ENCODE measurements at places on chromosomes 4 and X. TPM values are rescaled to one million over a fixed set of nuclear protein-coding genes. Genes with fewer than 3 reads are reported as not detected.

Gene GAK
- 109 TPM for total RNA-seq

DNA sequence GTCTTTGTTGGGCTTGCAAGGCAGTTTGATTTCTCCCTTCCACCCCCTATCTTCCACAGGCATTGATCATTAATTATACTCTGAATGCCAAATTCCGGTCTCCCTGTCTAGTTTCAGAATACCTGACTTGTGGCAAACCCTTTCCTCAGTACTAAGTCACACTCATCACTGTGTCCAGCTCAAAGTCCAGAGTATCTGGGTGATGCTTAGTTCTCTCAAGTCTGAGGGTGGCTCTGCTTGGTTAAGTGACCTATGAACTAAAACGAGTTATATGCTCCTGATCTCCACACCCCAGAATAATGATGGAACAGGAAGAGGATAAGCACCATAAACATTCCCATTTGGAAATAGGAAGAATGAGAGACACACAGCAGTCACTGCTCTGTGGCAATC lies 6.5 kb downstream of the SMIM9 start:
- no peak overlapping the region for H3K4me3 ChIP-seq
- H3K27ac ChIP-seq = no peak overlapping the region
- DNase-seq = no peak
- H3K27me3 ChIP-seq = peaks cover 1% of the 10 kb centered on the region
- H3K36me3 ChIP-seq = no peaks in the 10 kb centered on the region
- no peaks in the 10 kb centered on the region for H3K4me1 ChIP-seq

GRCh38 chrX:28888416-28888815 lies 301.2 kb downstream of the IL1RAPL1 start:
- DNase-seq = no peak
- no peak overlapping the region for H3K4me3 ChIP-seq
- no peak overlapping the region for H3K27ac ChIP-seq
- no peaks in the 10 kb centered on the region for H3K4me1 ChIP-seq
- H3K27me3 ChIP-seq = no peaks in the 10 kb centered on the region

DNA sequence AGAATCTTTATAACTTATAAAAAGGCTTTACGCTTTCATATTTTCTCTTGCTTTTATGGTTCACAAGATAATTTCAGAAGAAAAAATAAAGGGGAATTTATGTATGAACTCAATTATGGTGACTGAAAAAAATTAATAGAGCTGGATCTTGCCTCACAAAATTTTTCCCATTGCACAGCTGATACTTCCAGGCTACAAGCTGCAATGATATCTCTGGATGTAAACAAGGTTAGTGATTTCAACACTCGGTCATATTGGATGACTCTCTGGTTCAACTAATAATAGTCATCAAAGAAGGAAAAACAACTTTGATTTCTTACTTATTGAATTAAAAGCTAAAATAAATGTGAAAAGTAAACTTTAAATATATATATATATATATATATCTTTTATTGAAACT lies 868.0 kb downstream of the FAT4 start:
- DNase-seq = no peak
- no peak overlapping the region for H3K27ac ChIP-seq
- no peaks in the 10 kb centered on the region for H3K27me3 ChIP-seq
- H3K4me3 ChIP-seq = no peak overlapping the region
- H3K4me1 ChIP-seq = no peaks in the 10 kb centered on the region
- no peaks in the 10 kb centered on the region for H3K36me3 ChIP-seq

Gene IL2
- total RNA-seq = not detected

GRCh38 chrX:69503228-69503781 lies 821 bp upstream of the NALF2 start:
- no peak for DNase-seq
- H3K4me1 ChIP-seq = no peaks in the 10 kb centered on the region
- no peaks in the 10 kb centered on the region for H3K36me3 ChIP-seq
- H3K27me3 ChIP-seq = peaks cover 22% of the 10 kb centered on the region

Gene CSAG1
- not detected for total RNA-seq

GRCh38 chrX:45598861-45599260 lies 398.2 kb upstream of the DIPK2B start:
- no peaks in the 10 kb centered on the region for H3K36me3 ChIP-seq
- H3K4me1 ChIP-seq = no peaks in the 10 kb centered on the region
- H3K4me3 ChIP-seq = no peak overlapping the region
- no peak for DNase-seq
- no peak overlapping the region for H3K27ac ChIP-seq

- no peak overlapping the region for H3K27ac ChIP-seq
- no peak overlapping the region for H3K4me3 ChIP-seq
- H3K27me3 ChIP-seq = no peaks in the 10 kb centered on the region
- DNase-seq = no peak
Observed at GRCh38 chr4:20095805-20096541, 155.7 kb upstream of the SLIT2 start.

Gene NCAPG
- total RNA-seq = 66.4 TPM

- H3K27me3 ChIP-seq = no peaks in the 10 kb centered on the region
- H3K27ac ChIP-seq = no peak overlapping the region
- H3K36me3 ChIP-seq = peaks cover 2% of the 10 kb centered on the region
- no peak for DNase-seq
- no peaks in the 10 kb centered on the region for H3K4me1 ChIP-seq
Observed at GRCh38 chr4:118712872-118713271, 27.7 kb downstream of the METTL14 start.

- no peak for DNase-seq
- no peaks in the 10 kb centered on the region for H3K4me1 ChIP-seq
- H3K36me3 ChIP-seq = peaks cover 4% of the 10 kb centered on the region
- no peak overlapping the region for H3K4me3 ChIP-seq
- H3K27ac ChIP-seq = no peak overlapping the region
- H3K27me3 ChIP-seq = no peaks in the 10 kb centered on the region
Observed at GRCh38 chrX:104195013-104195412, 28.8 kb downstream of the FAM199X start.

All from endothelial cell of umbilical vein (primary cell).